Amniotic stem cell (primary cell): ENCODE measurements at places on chromosomes 4 and X.

- no peak for DNase-seq
Measured at GRCh38 chr4:169050284-169050683, 40.2 kb upstream of the CBR4 start.

GRCh38 chr4:105058177-105058812 is 88.4 kb upstream of the TET2 start:
- no peak for DNase-seq

DNA sequence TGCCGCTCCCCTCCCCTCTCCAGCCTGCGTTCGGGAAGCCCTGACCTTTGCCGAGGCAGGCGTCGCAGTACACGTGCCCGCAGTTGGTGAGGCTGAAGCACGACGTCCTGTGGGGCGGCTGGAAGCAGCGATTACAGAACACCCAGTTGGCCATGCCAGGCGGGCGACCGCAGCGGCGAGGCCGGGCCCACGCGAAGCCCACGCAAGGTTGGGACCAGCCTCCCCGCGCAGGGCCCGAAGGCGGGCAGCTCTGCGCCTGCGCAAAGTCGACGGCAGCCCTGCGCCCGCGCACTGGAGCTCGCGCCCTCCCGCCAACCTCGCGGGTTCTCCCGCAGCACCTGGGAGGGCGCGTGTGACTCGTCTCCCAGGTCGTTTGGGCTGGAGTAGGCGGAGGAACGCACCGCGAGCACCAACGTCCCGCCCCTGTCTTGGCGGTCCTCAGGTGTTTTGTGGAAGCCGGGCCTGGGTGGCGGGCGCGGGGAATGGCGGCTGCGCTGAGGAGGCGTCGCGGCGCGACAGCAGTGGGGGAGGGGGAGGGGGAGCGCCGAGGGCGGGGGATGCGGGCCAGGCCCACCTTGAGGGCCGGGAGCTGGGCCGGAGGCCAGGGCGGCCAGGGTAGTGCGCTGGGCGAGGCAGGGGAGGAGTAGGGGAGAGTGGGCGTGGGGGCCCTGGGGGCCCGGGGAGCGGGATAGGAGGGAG is at the start of gene RNF212:
Gene RNF212 (minus strand): TSS at position 254 of the 699 bp plus-strand sequence. CDS start 100 bp downstream, at position 154.
- no peak for DNase-seq

DNA sequence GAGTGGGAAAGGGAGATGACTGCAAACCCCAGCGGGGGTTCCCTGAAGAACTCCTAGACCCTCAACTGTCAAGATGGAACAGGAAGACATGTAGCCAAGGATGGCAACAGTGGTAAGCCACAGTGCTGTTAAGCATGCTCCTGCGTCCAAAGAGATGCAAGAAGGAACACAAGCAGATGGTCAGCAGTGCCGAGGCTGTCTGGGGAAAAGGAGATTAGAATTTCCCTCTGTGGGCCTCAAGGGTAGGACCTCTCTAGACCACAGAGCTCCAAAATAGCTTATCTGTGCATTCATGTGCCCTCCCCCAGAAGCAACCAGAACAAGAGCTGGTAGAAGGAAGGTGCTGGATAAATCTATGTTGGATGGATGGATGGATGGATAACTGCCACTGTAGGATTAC is 82.0 kb upstream of the CPEB2 start:
- DNase-seq = no peak

DNA sequence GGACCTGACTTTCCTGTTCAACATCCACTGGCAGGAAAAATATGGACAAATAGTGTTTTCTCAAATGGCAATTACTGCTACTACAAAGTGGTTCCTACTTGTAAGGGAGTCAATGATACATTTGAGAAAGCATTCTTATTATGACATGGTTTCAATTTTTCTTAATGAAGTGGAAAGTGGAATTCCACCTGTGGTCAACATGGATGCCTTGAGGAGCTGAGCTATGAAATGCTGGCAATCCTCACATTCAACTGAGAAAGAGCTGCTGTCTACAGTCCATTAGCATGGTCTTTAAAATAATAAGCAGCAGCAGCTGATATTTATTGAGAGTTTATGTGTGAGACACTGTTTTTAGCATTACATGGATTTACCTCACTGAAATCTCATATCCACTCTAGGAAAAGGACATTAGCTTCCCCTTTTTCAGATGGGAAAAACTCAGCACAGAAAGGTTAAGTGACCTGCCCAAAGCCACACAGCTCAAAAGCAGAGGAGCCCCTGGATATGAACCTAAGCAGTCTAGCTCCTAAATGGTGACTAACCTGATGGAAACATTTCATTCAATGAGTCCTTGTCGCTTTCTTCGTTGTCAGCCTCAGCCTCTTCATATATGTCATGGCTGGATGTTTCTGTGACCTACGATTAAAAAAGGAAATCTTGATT is 29.2 kb downstream of the MAP7D3 start:
- DNase-seq = no peak

DNA sequence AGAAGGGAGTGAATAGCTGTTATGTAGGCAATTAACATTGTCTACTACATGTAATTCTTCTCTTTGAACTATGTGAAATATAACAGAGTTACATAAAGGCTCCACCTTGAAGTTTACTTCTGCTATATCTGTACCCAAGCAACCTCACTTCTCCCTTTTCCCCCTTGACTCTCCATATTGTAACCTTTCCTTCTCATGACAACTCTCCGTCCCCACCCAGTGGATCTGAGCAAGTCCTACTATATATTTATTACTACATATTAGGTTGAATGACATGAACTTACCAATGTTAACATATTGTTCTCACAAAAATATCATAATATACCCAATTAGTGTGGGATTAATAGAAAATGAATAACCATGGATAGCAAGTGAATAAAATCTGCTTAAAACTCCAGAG is 93.2 kb upstream of the ATP8A1 start:
- no peak for DNase-seq

DNA sequence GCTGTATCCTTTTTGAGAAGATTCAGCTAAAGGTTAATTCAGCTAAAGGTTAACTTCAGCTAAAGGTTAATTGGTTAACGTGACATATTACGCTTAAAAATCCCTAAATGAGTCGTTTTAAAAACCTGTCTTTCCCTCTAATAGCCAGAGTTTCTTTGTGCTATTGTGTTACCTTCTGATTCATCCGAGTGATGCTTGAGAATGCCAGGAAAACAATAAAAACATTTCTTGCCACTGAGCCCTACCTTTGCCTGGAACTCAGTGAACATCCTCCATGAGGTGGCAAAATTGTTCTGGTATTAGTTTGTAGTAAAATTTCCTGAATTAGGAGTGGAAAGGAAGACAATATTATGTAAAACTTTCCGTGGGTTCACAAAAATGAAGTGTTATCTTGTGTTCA is 13.7 kb upstream of the TMPRSS11E start:
- DNase-seq = no peak

- no peak for DNase-seq
Measured at GRCh38 chrX:121258545-121258944, 211.1 kb downstream of the GLUD2 start.

GRCh38 chr4:105327222-105327621 is 146.6 kb downstream of the PPA2 start:
- DNase-seq = no peak

- no peak for DNase-seq
Measured at GRCh38 chr4:5784960-5785611, 74.1 kb downstream of the EVC start.

- no peak for DNase-seq
Measured at GRCh38 chr4:141657550-141658250, 21.3 kb downstream of the IL15 start.

- no peak for DNase-seq
Measured at GRCh38 chrX:100870527-100870926, 3.6 kb downstream of the NOX1 start.

DNA sequence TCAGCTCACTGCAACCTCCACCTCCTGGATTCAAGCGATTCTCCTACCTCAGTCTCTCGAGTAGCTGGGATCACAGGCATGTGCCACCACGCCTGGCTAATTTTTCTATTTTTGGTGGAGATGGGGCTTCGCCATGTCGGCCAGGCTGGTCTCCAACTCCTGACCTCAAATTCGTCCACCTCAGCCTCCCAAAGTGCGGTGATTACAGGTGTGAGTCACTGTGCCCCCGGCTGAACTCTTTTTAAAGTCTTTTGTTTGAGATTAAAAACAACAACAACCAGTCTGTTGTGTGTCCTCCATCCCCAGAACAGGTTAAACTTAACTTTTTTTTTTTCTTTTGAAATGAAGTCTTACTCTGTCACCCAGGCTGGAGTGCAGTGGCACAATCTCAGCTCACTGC is 36.3 kb upstream of the RBPJ start:
- DNase-seq = no peak

DNA sequence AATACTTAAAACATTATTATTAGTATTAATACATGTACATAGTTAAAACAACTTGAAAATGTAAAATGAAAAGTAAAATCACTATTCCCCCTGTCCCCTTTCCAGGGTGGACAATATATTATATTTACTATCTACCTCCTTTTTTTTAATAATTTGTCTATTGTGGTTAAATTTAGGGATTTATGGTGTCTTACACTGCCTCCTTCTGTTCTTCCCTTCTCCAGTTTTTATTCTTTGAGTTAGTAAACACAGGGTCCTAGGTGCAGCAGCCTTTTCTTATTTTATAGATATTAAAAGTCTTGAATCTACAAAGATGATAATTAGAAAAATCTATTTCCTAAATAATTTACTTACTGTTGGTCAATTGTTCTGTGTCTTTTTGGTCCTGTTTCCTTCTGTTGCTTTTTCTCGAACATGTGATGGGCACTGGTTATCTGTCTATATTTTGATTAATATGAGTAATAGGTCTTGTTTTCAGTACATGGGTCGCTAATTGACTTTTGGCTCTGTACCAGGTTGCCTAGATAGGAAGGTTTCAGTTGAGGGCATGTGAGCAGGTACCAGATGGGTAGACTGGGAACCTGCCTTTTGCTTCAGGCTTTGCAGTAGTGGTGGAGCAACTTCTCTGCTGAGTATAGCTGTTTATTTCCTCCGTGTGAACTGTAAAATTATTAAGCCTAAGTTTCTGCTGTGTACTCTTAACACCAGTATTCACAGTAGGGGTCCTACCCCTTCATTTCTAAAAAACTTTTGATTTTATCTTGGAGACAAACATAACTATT is 1.1 kb downstream of the NUDT9 start:
- no peak for DNase-seq

DNA sequence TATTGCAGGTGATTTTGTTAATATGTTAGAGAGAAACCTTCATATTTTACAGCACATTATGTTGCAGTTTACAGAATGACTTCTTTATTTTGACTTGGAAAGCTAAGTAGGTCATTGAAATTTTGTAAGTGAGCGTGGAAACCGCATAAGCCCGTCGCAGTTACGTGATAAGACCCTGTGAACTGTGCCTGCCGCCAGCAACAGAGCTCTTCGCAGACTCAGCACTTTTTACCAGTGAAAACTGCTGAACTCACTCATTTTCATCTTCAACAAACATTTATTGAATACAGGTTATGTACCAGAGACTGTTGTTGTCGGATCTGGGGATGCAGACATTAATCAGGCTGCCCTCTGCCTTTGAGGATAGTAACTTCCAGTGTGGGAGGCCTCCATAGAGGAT is 355.7 kb downstream of the HS3ST1 start:
- DNase-seq = no peak

- no peak for DNase-seq
Measured at GRCh38 chr4:152501846-152502536, 33.9 kb downstream of the FBXW7 start.

DNA sequence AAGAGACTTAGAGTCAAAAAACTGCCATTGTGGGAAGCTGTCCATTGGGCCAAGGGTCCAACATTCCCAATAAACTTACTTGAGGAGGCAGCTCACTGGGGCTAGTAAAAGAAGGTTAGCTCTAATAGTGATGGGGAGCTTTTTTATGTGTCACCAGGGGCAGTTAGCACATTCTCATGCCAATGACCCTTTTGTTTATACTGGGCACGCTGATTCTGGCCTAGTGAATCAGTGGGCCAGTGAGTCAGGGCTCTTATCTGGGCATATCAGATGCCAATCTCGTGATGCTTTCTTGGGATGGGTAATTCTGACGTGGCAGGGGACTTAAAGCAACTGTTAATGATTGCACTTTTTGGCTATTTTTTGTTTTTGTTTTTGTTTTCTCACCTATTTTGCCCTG is 27.8 kb downstream of the TCEAL1 start:
- DNase-seq = peak; percentile 49
